ENCODE measurements at places on chromosomes 3 and 15.

DNA sequence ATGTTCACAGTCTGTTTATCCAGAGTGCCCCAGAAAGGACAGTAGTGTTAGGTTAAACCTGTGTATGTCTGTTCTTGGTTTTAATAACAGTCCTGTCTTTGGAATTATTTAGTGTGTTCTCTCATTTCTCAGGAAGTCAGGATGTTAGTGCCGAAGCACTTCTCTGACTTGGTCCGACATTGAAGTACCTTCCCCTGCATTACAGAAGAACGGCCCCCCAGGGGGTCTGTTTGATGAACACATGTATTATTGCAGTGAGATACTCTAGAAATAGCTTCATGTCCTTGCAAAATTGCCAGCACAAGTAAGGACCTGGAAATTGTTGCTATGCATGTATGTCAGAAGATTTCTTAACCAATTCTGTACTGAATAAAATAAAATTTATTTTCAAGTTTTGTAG lies 110.9 kb downstream of the IGF1R start:
- no peak for DNase-seq

- no peak for DNase-seq
Observed at GRCh38 chr3:79902151-79902550, 134.4 kb upstream of the ROBO1 start.

DNA sequence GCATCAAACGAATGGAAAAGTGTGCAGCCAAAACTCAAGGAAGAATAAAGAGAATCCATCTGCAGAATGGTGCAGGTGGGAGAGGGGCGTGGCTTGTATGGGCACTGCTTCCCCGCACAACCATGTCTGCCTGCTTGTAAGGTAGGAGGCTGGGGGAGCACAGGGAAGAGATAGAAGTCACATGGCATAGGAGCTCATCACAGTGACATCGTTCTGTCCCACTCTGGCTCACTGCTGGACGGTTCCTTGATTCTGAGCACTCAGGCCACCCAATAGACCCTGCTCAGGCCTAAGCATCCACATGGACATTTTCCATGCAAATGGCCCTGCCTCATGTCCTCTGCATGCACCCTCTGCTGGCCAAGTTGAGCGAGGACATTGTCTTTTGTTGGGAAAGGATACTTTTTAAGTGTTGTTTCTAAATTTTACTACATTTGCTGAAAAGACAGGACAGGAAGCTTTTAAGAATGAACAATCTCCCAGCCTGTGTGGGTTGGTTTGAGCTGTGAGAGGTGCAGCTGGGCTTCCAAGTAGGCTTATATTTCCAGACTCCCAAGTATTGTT lies 3.1 kb downstream of the MYLK start:
- peak; percentile 60 for DNase-seq

DNA sequence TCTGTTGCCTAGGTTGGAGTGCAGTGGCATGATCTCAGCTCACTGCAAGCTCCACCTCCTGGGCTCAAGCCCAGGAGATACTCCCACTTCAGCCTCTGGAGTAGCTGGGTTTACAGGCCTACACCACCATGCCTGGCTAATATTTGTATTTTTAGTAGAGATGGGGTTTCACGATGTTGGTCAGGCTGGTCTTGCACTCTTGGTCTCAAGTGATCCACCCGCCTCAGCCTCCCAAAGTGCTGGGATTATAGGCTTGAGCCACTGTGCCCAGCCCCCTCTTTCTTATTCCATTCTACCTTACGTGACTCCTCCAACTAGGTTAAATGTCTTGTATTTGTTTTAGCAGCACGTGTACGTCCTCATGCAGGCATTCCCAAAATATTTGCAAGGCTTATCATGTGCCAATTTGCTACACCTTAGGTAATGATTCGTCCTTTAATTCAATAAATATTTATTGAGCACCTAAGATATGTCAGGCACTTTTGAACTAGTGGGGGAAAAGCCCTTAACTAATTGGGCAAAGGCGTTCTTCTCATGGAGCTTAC lies 14.9 kb upstream of the MAGI1 start:
- DNase-seq, result no peak

Measured in iris pigment epithelial cell (primary cell).